Head of caudate nucleus (tissue), 42 donors: ENCODE measurements at places on chromosomes 11 and 22.
A peak's percentile ranks its signal among the peaks of the same experiment; 100 is the strongest.

GRCh38 chr11:62953811-62954210, 31.0 kb downstream of the SLC22A6 start:
- DNase-seq: no peak

GRCh38 chr11:82871646-82872045, 28.6 kb downstream of the PRCP start:
- DNase-seq: no peak

DNA sequence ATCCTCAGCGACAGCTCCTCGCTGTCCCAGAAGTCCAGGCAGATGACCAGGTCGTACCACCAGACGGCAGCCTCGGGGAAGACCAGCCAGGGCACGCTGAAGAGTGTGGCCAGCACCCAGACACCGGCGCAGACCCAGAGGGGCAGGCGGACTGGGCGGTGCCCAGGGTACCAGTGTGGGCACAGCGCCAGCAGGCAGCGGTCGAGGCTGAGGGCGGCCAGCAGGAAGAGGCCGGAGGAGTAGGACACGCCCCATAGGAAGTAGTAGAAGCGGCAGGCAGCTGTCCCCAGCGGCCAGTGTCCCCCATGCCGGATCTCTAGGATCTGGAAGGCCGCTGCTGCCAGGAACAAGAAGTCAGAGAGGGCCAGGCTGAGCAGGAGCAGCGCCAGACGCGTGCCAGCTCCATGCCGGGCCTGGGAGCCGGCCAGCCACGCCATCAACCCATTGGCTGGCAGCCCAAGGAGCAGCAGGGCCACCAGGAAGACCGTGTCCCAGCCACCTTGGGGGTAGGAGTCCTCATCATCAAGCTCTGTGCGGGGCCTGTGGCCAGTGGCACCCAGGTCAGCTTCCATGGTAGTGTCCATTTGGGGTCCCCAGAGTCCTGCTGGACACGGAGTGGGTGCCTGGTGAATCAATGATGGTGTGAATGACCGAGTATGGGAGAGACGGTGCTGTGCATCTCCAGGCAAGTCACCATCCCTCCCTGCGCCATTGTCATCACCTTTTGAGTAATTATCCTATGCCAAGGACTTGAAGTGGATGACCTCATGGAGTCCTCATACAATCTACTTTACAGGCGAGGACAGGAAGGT, at the start of gene GPR152:
GPR152 (minus strand) TSS at position 589 of the 812 bp plus-strand sequence; CDS start at position 584, 5 bp downstream.
- DNase-seq: no peak

GRCh38 chr11:105046898-105047579, 1.9 kb upstream of the CARD16 start:
- DNase-seq: no peak

GRCh38 chr22:39221999-39222686, 22.6 kb downstream of the PDGFB start:
- DNase-seq: no peak

DNA sequence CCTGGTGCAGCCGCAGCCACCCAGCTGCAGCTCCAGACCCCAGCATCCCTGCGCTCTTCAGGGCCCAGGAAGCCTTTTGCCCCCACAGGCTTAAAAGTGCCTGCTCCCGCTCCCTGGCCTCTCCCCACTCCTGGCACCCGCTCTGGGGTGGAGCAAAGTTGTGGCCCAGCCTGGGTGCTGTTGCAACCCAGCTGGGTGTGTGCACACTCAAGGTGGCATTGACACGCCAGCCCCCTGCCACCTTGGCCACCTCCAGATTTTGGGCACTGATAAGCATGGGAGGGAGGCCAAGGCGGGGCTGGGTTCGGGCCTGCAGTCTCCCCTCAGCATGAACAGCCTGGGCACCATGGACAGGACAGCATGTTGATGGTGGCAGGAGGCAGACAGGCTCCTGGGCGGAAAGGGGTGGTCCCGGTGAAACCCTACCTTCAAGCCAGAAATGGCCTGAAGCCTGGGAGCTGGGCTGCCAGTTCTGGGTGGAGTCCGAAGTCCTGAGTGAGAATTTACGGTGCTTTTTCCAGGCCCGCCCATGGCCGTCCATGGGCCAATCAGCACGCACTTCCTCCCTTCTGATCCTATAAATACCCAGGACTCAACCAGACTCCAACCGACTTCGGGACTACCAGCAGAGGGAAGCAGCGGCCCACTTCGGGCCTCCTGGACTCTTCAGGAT, 23.6 kb upstream of the RNASEH2C start:
- no peak for DNase-seq

- DNase-seq: no peak
Measured at GRCh38 chr11:116199182-116199581, 573.6 kb downstream of the BUD13 start.

DNA sequence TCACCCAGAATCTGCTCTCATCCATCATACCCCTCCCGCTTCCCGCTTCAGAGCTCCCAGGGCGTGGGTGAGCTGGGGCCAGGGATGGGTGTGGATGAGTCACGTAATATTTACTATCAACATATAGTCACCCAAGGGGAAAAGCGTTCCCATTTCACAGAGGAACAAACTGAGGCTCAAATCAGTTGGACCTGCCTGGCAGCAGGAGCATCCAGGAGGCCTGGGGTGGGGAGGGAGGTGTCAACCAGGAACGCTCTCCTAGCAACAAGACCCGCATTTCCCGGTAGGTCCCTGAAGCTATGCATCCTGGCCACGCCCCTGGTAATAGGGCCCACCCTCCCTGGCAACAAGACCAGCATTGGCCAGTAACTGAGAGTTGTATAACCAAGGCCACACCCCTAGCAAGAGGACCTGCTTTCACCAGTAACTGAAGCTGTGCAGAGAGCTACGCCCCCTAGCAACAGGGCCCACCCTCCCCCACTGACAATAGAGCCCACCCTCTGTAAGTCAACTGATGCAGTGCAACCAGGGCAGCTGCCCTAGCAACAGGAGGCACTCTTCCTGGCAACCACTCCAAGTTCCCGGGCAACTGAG, 32.7 kb upstream of the TXNRD2 start:
- DNase-seq: peak; percentile 62

- DNase-seq: no peak
Measured at GRCh38 chr11:94130298-94131046, 1.8 kb downstream of the PANX1 start.

DNA sequence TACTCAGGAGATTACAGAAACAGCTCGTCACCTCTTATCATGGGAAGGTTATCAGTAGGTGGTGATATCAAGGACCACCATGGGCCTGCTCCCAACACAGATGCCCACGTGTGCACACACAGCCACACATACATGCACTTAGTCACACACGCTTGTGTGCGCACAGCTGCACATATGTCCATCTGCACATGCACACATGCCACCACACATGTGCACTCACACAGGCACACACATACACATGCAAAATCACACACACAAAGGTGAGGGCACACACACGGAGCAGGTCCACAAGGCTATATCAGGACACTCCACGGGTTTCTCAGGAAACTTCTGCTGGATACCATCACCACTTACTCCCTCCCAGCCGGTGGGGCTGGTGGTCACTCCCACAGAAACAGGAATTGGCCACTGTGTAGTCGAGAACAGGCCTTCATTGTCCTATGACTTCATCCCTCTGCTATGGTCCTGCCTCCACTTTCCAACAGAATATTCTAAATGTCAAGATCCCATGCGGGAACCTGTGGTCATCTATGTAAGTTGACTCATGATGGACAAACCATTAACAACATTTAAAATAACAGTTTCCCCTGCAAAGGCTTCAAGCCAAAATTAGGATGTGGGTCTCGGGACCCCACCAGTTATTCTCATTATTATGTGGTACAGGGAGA, 2.2 kb downstream of the C11orf24 start:
- no peak for DNase-seq

DNA sequence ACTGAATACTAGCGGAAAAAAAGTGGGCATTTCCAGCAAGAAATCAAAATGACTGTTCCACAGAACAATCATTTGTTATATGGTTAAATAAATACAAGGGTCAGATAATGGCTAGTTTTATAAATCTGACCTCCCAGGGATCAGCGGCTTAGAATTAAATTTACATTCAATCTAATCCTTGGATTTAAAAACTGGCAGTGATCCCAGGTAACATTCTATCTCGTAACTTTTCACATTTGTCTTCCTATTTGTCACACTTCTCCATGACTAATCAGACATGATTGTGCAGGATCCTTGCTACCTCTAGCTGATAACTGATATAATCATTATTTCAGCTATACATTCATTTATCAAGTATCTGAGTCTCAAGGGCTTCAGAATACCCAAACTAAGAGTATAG, 2.9 kb upstream of the MMP3 start:
- no peak for DNase-seq

GRCh38 chr22:40547729-40548143, 88.8 kb downstream of the MRTFA start:
- no peak for DNase-seq

GRCh38 chr22:35733791-35734516, 16.3 kb downstream of the APOL5 start:
- DNase-seq: no peak

- no peak for DNase-seq
Measured at GRCh38 chr11:22138264-22138663, 54.6 kb upstream of the ANO5 start.

GRCh38 chr22:23389271-23390071, 190.6 kb downstream of the IGLL1 start:
- no peak for DNase-seq
